ENCODE measurements at places on chromosomes 1 and 21.
A peak's percentile ranks its signal among the peaks of the same experiment; 100 is the strongest.

GRCh38 chr1:225469051-225469450, 41.2 kb upstream of the LBR start:
- no peak for DNase-seq

- DNase-seq = no peak
Measured at GRCh38 chr1:164801791-164802502, 243.0 kb downstream of the PBX1 start.

GRCh38 chr1:51686450-51686849, 69.6 kb downstream of the OSBPL9 start:
- no peak for DNase-seq

- no peak for DNase-seq
Measured at GRCh38 chr1:72567521-72567920, 285.2 kb upstream of the NEGR1 start.

- no peak for DNase-seq
Measured at GRCh38 chr1:7456722-7457082, 314.4 kb upstream of the VAMP3 start.

GRCh38 chr1:229384822-229385221, 42.0 kb upstream of the CCSAP start:
- no peak for DNase-seq

GRCh38 chr1:158285756-158286241, 3.9 kb upstream of the CD1C start:
- DNase-seq = peak; percentile 23

DNA sequence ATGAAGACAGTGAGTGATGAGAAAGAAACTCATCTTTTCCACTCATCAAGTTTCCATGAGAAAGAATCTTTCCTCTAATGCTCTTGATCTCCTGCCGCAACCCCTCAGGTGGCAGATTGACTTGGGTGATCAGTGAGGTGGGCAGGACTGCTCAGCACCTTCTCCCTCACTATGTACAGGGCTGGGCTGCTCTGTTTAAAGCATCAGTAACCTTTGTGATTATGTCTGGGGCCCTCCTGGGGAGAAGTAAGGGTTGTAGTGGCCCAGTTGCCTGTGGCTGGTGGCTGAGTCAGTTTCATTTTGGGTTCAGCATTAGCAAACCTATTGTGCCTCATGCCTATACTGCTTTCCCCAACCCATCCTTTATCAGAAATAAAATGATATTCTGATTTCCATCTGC, 366.0 kb downstream of the TTLL7 start:
- DNase-seq = no peak

GRCh38 chr21:17613242-17613676, 558 bp upstream of the BTG3 start:
- no peak for DNase-seq

- DNase-seq = no peak
Measured at GRCh38 chr1:28871631-28872401, 42.6 kb upstream of the EPB41 start.

DNA sequence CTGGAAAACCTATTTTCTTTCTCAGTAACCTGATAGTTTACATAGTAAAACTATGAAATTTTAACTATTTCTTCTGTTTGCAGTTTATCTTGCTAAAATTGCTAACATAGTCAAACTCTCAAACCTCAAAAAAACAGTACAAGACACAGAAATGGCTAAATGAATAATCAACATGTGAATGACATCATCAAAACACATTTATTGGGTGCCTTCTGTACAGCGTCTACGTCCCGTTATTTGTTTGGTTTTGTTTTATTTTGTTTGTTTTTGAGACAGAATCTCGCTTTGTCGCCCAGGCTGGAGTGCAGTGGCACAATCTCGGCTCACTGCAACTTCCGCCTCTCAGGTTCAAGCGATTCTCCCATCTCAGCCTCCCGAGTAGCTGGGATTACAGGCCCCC, 11.2 kb downstream of the RBM34 start:
- DNase-seq = no peak

DNA sequence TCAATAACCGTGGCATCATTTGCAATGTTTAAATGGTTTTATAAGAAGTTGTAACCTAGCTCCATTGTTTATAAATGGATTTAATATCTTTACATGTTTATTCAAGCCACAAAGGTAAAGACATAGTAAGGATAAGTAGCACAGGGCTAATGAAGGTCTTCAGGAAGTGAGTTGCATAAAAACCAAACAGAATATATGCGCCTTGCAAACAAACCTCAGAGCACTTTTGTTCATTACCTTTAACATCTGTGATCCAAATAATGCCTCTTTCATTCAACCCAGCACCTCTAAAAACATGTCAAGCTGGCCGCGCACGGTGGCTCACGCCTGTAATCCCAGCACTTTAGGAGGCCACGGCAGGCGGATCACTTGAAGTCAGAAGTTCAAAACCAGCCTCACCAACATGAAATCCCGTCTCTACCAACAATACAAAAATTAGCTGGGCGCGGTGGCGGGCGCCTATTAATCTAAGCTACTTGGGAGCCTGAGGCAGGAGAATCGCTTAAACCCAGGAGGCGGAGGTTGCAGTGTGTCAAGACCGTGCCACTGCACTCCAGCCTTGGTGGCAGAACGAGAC, 25.3 kb downstream of the BRINP3 start:
- DNase-seq = no peak

GRCh38 chr1:12480748-12481362, 137.2 kb downstream of the DHRS3 start:
- no peak for DNase-seq

- DNase-seq = no peak
Measured at GRCh38 chr21:41011951-41012366, 156.0 kb upstream of the BACE2 start.
